Myocyte (in vitro differentiated cells): ENCODE measurements at places on chromosomes 13 and 19. TPM values are rescaled to one million over a fixed set of nuclear protein-coding genes. Genes with fewer than 3 reads are reported as not detected.

DNA sequence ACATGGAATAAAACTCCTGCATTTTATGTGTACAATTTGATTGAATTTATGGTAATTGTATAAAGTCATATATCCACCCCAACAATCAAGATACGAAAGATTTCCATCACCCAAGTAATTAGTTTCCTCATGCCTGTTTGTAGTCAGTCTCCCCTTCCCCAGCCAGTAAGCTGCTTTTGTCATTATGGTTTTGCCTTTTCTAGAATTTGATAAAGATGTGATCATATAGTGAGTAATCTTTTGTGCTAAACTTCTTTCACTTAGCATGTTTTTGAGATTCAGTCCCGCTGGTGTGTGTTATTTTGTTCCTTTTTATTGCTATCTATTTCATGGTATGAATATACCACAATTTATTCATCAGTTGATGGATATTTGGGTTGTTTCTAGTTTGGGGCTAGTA, 16.0 kb downstream of the ITM2B start:
- no peak for DNase-seq

- no peak for DNase-seq
Observed at GRCh38 chr19:35026418-35026817, 3.9 kb upstream of the SCN1B start.

GRCh38 chr19:30679789-30680188, 307.6 kb downstream of the ZNF536 start:
- DNase-seq = no peak

ZNF468 gene
- 18.0 and 19.4 TPM in 2 replicates for total RNA-seq

DNA sequence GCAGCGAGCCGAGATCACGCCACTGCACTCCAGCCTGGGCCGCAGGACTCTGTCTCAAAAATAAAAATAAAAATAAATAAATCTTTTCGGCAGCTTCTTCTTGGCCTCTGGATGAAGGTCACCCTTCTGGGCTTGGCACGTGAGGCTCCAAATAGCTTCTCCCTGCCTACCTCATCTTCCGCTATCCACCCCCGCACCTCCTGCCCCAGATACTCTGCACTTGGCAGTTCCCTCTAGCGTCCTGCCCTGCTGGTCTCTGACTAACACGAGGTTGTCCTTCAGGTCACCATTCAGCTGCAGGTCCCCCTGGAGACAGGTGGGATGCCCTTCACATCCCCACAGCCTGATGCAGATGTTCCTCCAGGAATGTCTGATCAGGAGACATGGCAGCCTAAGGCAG, 8.5 kb upstream of the CCL25 start:
- no peak for DNase-seq

GRCh38 chr19:15666883-15667282, 6.0 kb upstream of the CYP4F12 start:
- DNase-seq = no peak

DNA sequence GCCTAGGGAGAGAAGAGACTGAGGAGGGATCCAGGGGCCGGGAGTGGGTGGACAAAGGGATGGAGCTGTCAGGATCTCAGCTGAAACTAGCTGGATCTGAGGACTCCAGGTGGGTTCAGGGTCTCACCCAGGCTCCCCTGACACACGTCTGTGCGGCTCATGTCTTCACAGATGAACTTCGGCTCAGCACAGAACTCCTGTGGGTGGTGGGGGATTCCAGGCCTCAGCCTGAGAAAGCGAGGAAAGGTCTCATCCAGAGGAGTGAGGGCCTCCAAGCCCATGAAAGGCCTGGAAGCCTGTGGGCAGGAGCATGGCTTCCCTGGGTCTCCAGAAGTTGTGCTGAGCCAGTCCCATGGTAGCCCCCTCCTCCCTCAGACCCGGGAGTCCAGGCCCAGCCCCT, 1.4 kb downstream of the CAPN12 start:
- DNase-seq = no peak

DNA sequence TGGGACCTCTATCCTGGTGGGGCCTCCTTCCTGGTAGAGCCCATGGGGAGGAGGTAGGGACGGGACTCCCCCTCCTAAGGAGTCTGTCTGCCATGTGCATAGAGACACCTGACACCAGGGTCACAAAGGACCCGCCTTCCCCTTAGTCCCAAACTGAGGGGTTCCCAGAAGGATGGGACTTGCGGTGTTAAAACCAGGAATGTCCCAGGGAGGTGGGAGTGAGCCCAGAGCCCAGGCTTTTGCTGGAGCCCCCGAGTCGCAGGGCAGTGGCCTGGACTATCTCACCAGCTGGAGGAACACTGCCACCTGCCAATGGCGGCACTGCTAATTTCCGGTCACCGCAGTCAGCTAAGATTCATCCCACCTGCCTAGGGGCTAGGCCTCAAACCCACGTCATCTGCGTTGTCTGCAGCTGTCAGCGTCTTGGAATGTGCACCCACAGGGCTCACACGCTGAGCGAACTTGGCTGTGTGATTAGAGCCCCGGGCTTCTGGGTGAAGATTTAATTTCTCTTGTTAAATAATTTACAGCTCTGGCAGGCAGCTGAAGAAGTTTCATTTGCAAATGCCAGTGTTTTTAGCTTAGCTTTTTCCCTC, 31.9 kb upstream of the ATP11A start:
- DNase-seq = peak; percentile 90

- DNase-seq = peak; percentile 8
Observed at GRCh38 chr13:52738719-52739467, 727 bp downstream of the CNMD start.

KCNN4 gene
- 0.27 and 1.6 TPM in 2 replicates for total RNA-seq

FAM174C gene
- 33.8 and 55.3 TPM in 2 replicates for total RNA-seq

CEACAM8 gene
- total RNA-seq = not detected in 2 replicates
